ENCODE measurements at places on chromosomes 3 and 15.

DNA sequence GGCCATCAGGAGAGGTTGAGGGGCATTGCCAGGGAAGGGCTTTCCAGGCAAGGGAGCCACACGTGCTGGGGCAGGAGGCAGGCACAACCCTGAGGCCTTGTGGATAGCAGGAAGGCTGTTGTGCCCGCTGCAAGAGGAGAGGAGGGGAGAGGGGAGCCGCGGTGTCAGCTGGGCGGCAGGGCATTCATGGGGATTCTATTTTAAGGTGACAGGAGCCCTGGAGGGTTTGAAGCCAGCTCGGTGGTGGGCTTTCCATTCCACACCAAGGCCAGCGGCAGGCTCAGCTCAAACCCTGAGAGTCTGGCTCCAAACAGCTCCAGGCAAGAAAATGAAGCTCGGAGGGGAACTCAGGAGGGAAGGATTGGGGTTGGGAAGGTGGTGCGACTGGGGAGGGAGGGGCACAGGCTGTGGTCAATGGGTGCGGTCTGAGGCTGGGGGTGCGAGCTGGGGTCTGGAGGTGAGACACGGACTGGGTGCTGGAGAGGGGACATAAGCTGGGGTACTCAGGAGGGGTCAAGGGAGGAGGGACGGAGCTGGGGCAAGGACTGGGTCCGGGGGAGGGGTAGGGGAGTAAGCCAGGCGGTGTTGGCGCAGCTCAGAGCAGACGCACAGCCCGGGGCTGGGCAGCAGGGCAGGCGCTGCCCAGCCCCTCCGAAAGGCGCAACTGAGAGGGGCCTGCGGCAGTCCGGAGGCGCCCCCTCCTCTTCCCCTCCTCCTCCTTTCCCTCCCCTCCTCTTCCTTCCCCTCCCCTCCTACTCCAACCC, 43.4 kb downstream of the TPRA1 start:
- DNase-seq: peak; percentile 21

GRCh38 chr3:187570776-187571175, 99.4 kb downstream of the SST start:
- DNase-seq: no peak

GRCh38 chr15:67501836-67502461, 19.0 kb upstream of the C15orf61 start:
- DNase-seq: peak; percentile 37

DNA sequence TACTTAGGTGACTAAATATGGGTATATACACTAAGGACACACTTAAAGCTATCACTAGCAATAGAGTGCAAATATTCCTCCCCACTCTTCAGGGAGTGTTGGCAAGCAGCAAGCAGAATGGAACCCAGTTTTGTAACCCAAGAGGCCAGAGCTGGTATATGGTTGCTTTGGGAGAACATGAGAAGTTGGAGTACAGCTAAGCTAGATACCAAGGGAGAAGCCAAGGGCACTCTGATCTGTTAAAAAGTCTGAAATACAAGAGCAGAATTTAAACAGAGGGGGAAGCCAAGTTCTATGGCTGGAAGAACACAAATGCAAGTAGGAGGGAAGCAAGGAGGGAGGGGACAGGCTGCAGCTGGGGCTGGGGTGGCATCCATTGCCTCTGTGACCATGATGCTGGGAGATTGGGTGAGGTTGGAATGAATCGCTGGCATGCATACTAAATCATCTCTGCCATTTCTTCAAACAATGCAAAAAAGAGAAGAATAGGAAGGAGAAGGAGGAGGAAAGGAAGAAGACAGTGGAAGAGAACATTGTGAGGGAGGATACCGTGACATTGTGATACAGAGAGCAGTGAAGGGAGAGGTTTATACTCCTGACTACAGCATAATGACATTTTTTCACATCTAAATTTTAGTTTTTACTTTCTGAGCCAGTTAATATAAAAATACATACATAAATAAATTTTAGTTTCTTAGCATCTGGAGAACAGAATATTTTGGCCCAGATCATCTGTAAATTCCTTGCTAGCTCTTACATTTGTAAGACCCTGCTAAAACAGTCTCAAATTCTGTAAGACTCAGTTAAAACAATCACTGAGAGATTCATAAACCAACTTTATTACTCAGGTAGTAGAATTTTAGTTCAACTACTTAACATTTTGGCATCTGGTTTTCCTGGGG, 9.0 kb upstream of the ANXA2 start:
- no peak for DNase-seq

DNA sequence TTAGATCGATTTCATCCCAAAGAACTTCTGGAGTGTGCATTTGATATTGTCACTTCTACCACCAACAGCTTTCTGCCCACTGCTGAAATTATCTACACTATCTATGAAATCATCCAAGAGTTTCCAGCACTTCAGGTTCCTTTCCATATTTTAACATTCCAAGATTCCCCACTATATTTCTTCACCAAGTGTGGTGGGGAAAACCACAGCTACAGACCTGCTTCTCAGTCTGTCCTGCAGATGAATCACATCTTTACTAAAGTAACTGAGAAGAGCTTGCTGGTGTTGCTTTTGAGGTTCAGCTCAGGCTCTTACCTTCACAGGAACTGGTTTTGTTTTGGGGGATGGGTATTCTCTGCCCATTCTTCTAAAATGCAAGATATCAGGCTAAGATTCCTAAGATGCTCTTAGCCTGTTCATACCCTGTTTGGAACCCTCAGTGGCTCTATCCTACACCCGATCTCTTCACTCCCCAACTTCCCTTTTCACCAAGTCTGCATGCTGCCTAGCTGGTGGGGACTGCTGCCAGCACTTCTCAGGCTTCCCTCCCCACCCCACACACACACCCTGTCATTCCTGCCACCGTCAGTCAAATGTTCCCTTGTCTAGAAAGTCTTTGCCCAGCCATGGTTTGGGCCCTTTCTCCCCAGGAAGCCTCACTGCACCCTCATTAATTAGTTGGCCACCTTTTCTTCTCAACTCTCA, 30.8 kb downstream of the SRP14 start:
- peak; percentile 42 for DNase-seq

DNA sequence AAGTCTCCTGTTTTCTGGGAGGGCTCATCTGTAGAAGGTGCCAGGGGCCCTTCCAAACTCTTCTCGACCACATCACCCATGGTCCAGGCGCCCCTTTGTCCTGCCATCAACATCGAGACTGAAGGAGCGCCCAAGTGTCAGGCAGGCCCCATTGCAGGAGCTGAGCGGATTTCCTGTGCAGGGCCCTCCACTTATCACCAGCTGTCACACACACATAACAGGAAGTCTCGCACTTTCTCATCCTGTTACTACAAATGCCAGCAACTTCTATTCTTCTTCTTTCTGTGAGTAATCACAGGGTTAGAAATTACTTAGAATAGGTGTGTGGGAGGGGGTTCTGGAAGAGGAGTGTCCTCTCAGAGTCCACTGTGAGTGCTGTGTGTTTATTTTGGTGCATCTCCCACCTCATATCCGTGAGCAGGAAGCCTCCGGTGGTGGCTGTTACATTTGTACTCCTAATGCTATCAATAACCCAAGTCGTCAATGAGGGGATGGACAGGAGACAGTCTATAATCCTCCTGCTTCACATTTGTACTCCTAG, at the start of gene KLHL6:
Gene KLHL6 (minus strand): TSS at position 166 of the 541 bp plus-strand sequence. CDS start 53 bp downstream, at position 113.
- no peak for DNase-seq

DNA sequence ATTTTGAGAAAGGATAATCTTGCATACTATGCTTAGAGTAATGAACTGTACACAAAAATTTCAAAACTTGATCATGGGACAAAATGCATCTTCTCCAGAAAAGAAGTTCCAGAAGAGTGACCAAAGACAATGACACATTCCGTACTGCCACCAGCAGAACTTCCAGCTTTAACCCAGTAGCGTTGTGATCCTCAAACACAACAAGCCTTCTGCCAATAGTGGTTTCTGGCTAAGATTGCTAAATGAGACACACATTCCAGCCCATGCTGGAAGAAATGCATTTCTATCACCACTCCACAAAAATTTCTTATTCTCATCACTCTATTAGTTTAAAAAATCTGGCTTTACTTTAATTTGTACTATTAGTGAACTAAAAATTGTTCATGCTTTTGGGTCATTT, 334.9 kb downstream of the TBC1D5 start:
- peak; percentile 46 for DNase-seq

DNA sequence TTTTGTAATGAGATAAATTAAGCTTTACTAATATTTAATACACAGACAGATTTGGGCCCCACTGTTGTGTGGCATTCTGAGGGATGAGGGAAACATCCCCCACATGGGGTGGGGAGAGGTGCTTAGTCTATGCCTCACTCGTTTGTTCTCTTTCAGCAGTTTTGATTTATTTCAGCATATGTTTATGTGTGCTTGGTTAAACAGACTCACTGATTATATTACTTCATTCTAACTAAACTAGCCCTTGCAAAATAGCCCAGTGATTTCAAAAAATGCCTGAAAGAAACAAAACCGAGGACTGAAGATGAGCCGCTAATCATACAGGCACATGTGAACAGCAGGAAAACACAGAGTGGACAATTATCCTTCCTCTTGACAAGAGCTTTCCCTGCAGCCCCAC, 27.2 kb downstream of the TNFAIP8L3 start:
- no peak for DNase-seq

- no peak for DNase-seq
Observed at GRCh38 chr3:118181274-118181673, 853.4 kb downstream of the IGSF11 start.
